ENCODE measurements at places on chromosomes 3 and 15. TPM values are rescaled to one million over a fixed set of nuclear protein-coding genes. Genes with fewer than 3 reads are reported as not detected.

DNA sequence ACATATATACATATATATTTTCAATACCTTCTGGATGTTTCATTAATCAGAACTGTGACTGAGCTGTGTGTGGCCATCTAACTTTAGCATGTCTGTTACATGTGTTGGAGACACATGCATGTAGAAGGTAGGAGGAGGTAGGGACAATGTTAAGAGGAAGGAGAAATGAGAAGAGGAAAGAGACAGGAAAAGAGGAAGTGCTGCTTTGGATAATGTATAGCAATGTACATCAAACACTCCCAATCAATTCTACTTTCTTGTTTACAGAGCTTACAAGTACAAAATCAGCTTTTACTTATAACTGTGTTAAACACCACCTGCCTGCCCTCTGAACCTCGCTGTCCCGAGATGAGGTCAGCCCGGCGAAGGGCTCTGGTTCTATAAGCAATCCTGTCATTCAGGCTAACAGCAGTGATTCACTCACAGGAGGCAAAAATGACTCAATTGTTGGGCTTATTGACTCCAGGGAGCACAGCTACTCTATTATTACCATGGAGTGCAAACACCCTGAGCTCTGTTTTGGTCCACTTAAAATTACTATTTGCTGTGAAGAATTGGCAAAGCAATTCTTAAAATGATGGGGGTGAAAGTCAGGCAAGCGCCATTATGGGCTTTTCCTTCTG is 188.9 kb downstream of the MEIS2 start:
- DNase-seq = peak; percentile 28

- peak; percentile 19 for DNase-seq
Measured at GRCh38 chr15:69585937-69586336, 133.3 kb downstream of the RPLP1 start.

GRCh38 chr3:137582484-137582883 is 181.6 kb upstream of the SOX14 start:
- DNase-seq = peak; percentile 93

DNA sequence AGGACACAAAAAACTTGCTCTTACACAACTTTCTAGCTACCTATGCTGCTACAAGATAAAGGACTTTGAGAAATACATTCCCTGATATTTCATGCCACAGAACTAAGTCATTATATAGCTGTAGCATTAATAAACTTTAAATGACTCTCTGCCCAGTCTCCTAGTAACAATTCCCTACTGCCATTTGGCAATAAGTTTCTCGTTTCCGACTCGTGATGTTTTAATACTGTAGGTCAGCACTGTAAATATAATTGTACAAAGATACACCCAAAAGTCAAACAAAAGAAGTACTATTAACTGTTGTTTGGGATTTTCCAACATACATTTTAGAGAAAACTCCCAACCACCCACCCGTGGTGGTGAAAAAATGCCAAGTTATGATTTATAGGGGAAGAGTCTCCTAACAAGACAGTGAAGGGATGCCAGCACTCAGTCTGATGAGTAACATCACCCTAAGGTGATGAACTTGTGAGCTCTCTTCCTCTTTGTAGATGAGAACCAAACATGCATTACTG is 132.2 kb downstream of the DUT start:
- no peak for DNase-seq

DNA sequence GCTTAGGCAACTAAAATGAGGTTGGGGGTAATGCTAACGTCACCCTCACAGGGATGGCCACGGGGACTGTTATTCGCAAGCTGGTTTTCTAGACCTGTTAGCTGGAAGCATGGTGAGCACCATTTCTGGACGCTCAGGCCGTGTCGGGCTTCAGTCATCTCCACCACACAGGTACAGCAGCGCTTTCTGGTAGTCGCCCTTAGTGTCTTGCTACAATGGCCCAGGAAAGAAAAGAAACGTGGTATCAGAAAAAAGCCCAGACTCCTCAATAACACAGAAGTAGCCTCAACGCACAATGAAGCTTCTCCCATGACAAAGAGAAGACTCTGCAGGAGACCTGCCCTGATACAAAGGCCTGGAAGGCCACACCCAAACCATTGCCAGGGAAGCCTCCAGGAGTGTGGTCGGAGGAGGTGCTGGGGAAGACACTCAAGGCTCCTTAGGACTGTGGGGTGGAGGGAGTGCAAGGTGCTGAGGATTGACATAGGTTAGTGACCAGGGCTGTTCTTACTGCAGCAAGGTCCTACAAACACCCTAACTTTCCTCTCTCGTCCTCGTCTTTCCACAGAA is 50.2 kb downstream of the ANXA2 start:
- DNase-seq = no peak

The SUCNR1 gene
- not detected for total RNA-seq

GRCh38 chr15:80957976-80958375 is 31.6 kb downstream of the MESD start:
- no peak for DNase-seq

DNA sequence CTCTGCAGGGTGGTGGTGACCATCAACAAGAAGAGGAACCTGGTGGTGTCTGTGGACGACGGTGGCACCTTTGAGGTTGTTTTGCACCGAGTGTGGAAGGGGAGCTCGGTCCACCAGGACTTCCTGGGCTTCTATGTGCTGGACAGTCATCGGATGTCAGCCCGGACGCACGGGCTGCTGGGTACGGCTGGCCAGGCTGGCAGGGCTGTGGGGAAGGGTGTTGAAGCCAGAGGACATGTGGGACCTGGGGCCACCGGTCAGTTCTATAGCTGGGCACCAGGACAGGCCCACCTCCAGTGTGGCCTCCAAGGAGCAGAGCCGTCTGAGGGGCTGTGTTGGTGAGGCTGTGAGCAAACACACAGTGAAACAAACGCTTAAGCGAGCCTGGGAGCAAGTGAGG is 3.9 kb upstream of the ITIH3 start:
- DNase-seq = no peak

The PLAAT1 gene
- total RNA-seq = 5.0 TPM

DNA sequence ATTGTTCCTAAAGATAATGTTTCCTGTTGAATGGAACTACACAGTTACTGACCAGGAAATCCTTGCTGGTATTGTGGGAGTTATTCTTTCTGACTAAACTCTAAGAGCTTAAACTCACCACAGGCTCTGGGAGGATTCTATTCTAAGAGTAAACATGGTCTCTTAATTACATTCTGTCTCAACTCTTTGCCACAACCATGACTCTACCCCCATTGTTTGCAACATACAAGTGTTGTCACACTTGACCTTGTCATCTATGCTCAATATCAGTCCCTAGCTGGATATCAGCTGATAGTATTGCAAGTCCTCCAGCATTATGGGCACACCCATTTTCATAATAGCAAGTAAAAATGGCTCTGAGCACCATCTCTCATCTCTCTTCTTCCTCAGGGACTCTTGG is 29.6 kb upstream of the SECISBP2L start:
- DNase-seq = no peak

The GNAT1 gene
- total RNA-seq = not detected

The ZSCAN2 gene
- total RNA-seq = 14.2 TPM

The PRSS50 gene
- 1.9 TPM for total RNA-seq

- no peak for DNase-seq
Measured at GRCh38 chr15:91938136-91938535, 84.6 kb downstream of the SLCO3A1 start.

DNA sequence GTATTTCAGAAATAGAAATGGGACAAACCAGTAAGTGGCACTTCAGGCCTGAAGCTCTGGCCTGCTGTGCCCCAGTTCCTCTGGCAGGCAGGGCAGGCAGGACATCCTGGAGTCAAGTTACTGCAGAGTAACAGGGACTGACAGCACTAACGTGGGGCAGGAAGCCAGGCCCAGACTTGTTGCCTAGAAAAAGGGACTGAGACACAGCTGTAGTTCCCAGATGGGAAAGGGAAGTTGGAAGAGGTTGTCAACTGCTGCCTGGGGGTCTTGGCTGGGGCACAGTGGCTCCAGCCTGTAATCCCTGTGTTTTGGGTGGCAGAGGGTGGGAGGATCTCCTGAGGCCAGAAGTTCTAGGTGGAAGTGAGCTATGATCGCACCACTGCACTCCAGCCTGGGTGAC is 171.9 kb downstream of the FMN1 start:
- DNase-seq = peak; percentile 33

The CCDC13 gene
- not detected for total RNA-seq

The PSTPIP1 gene
- 0.77 TPM for total RNA-seq

- DNase-seq = no peak
Measured at GRCh38 chr3:78988324-78988723, 779.5 kb downstream of the ROBO1 start.

DNA sequence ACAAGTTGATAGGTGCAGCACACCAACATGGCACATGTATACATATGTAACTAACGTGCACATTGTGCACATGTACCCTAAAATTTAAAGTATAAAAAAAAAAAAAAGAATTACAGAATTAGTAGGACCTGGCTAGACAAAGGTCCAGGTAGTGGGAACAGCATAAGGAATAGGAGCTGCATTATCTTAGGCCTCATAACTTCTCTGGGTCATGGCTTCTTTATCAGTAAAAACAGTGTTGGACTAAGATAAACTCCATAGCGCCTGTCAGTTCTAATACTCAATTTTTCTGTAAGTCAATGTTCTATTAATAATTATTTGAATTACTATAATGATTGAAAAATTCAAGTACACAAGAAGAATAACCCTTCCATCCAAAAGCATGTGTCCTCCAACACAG is 98.3 kb downstream of the HERC1 start:
- no peak for DNase-seq

The MEGF11 gene
- total RNA-seq = 1.5 TPM

DNA sequence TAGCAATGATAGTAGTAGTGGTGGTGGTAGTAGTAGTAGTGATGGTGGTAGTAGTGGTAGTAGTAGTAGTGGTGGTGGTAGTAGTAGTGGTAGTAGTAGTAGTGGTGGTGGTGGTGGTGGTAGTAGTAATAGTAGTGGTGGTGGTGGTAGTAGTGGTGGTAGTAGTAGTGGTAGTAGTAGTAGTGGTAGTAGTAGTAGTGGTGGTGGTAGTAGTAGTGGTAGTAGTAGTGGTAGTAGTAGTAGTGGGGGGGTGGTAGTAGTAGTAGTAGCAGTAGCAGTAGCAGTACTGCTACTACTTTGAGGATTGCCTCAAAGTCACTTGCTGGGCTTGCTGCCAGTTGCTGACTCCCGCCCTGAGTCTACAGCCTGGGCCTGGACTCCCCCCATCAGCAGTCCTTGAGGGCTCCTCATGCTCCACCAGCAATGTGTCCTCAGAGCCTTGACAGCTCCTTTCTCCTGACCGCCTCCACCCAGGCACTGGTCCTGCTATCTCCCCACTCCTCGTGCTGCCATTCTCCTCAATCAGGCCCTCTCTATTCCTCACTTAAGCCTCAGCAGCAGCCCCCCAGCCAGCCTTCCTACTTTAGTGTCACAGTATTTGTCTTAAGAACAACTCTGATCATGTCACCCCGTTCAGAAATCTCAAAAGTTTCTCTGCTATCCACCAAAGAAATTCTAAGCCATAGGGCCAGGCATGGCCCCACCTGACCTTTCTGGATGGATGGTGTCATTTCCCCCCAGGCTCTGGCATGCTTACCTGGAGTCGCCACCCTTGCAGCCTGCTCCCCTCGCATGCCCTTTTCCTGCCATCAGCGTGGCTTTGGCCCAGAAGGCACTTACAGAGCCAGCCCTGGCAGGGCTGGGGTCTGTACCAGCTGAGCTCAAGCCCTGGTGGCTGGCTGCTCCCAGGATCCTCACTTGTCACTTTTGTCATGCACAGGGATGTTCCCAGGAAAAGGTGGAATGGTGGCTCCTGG is 45.6 kb downstream of the DLEC1 start:
- DNase-seq = peak; percentile 21

DNA sequence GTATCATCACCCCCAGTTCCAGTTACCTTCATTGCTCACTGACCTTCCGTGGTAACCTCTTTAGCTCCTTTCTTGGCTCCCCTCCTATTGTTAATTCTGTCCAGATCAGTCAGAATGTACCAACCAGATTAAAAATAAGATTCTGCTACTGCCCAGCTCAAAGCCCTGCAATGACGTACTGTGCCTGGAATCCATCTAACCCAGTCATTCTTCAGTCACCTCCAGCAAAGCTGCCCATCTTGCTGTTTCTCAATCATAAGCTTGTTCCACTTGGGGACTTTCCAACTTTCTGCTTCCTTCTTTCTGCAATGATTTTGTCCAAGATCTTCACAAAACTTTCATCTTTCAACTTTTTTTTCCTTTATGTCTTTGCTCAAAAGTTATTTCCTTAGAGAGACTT is 512.0 kb upstream of the ZNF385D start:
- DNase-seq = no peak

DNA sequence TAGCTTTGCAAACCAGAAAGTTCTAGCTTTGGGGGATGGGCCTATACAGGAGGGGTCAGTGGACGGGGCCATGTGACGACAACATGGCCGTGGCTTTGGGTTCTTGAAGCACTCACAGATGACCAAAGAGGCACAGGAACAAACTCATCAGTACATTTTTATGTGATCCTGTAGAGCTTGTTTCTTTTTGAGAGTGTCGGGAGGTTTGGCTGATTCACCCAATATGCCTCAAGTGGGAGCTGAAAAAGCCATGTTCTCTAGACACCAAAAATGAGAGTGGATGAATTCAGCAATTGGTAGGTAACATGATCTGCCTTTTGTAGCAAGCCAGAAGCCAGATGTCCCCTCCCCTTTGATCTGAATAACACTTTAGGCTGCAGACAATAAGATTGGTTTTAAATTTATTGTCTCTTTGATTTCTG is 30.1 kb downstream of the GREM1 start:
- no peak for DNase-seq

DNA sequence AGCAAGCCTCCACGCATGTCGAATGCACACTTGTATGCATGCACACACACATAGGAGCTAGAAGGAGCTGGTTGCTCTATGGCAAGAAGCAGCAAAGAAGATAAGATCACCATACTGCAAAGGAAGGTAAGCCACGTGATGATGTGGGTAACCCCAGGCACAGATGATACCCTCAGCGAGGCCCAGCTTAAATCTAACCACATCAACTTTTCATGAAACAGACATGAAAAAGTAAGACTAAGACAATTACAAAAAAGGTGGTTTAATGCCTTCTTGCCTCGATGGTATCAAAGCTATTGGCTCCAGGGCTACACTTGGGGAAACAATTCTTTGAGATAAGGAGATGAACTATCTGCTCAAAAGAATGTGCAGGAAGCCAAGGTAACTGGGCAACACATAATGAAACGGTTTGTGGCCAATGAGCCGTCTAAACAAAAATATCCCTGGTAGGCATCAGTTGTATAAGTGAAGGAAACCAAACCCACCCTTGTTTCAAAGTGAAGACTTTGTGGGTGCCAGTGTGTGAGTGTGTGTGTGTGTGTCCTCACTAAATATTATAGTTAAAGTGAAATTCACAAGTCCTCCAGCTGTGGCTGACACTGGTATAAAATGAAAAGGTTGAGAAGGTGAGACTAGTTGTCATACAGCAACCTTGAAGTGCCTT is 365.7 kb upstream of the ICE2 start:
- no peak for DNase-seq

DNA sequence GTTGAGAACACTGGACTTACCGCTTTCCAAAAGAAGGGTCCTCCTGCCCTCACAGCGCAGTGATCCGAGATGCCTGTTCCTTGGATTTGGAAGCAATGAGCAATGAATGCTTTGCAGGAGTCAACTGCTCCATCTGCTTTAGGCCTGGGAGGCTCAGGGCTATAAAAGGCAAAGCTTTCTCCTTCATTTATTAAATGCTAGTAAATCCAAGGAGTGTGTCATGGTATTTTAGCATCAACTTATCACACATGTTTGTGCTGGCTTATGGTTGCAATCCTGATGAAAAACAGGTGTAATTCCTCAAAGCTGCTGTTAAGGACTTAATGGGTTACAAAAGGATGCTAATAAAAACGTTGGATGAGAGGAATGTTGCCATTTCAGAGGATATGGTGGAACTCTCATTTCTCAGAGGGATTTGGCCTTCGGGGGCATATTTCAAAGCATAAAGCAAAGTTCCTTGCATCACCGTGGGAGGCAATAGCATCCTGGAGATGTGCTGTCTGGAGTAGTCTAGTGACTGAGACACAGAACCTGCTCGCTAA is 158.5 kb upstream of the TPM1 start:
- no peak for DNase-seq

Data from neural progenitor cell (in vitro differentiated cells).